ENCODE measurements at places on chromosomes 4 and X.

DNA sequence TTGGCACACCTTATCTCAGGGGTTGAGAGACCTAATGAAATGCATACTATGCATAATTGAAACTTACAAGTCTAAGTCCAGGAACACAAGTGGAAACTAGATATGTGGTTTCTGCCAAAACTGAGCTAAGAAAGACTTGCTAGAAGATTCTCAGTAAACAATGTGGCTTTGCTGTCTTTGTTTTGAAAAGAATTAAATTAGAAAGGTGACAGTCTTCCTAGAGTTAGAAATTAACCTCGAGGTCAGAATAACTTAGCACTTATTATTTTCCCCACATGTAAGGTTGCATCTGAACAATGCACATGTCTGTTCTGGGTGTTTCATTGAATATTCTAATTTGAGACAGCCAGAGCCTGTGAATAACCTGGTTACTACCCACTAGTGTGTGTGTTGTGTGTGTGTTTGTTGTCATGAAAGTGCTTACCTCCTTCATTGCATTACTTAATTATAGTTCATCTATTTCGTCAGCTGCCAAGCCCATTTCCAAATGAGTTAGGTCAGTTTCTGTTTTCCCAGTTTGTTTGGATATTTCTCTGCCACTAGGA, 1.5 kb downstream of the EREG start:
- no peak for DNase-seq

- no peak for DNase-seq
Observed at GRCh38 chr4:11175374-11175773, 253.3 kb downstream of the HS3ST1 start.

- no peak for DNase-seq
Observed at GRCh38 chr4:24720436-24720835, 74.9 kb upstream of the SOD3 start.

- DNase-seq: peak; percentile 24
Observed at GRCh38 chr4:154073107-154073822, 284.4 kb upstream of the SFRP2 start.

- no peak for DNase-seq
Observed at GRCh38 chr4:150960079-150960478, 55.0 kb downstream of the LRBA start.

DNA sequence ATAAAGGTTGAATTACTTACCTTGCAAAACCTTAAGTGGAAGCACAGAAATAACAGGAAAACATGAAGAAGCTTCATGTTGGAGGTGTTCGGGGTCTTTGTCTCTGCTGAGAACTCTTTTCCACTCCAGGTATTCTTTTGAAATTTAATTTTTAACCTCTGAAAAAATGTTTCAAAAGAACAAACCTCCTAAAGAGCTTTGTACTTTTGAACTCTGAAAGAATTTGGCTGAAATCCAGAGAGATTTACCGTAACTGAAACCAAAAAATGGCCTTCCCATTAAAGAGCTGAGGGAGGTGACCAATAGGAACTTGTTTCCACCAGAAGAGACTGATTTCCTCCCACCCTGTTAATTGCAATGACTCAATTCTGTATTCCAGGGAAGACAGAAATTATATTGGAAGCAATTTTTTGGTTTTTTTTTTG, at the start of gene CFI:
Gene CFI (minus strand): TSS at position 105 of the 425 bp plus-strand sequence. CDS start 28 bp downstream, at position 77.
- no peak for DNase-seq

- DNase-seq: no peak
Observed at GRCh38 chr4:139900964-139901376, 235.4 kb downstream of the MGST2 start.

GRCh38 chr4:74109870-74110605, 11.0 kb upstream of the CXCL2 start:
- DNase-seq: no peak

GRCh38 chr4:52266537-52267137, 215.5 kb downstream of the SPATA18 start:
- DNase-seq: no peak

All from stimulated activated CD8-positive, alpha-beta memory T cell treated with anti-CD3 and anti-CD28 coated beads, Interleukin-4, amount 100 ng/mL, for 48 hours (primary cell).